Glomerular endothelial cell (primary cell): ENCODE measurements at places on chromosomes 13 and 19.

GRCh38 chr19:50624949-50625600, 14.6 kb downstream of the SYT3 start:
- no peak for DNase-seq

DNA sequence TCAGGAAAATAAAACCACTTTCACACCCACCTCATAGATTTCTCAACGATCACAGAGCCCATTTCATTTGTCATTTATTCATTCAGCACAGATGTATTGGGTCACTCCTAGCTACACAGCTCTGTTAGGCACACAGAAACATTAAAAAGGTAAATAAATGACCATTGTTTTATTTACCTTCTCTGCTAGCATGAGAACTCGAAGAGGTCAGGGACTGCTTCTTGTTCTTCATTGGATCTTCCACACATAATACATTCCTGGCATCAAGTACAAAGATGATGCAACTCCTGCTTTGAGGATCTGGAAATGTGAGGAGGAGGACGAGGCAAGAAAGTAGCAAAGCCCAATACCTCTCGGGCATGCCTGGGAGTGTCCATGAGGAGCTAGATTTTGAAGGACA, 168.1 kb downstream of the RBM26 start:
- no peak for DNase-seq

- DNase-seq: no peak
These were observed 53.1 kb downstream of the FOXO1 start for GRCh38 chr13:40613192-40613818.

DNA sequence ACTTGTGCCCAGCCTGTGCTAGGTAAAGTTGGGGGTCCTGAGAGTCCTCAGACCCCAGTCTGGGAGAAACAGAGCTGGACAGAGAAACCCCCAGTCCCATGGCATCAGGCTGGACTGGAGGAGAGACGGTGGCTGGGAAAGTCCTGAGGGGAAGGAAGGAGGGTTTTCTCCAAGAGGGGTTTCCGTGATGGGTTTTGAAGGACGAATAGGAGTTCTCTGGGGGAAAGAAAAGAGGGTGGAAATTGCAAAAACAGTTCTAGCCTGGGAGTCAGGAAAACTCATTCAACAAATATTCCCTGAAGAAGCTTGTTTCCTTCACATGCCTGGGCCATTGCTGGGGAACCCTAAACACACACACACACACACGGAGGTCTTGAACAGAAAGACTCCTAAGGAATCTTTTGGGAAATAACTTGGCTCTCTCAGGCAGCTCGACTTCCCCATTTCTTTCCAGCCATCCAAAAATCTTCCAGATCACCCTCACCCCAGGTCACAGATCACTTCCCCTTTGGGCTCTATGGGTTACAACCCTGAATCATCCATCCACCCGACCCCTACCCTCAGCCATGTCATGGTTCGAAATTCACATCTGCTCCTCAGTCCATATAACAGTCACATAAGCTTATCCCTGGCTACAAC, 47.5 kb downstream of the COLGALT1 start:
- DNase-seq: no peak

DNA sequence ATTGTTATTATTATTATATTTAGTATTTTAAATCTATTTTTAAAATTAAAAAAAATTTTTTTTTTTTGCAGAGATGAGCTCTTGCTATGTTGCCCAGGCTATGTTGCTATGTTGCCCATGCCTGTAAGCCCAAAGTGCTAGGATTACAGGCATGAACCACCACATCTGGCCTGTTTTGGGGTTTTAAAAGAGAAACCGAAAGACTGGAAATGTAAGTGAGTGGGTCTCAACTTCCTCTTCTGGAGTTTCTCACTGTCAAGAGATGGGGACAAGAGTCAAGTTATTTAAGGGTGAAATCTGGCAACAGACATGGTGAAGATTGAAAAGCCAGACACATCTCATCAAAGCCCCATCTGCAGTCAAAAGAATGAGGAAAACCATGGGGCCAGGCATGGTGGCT, 4.2 kb upstream of the OR7G3 start:
- no peak for DNase-seq
